ENCODE measurements at places on chromosomes 11 and 22.
A peak's percentile ranks its signal among the peaks of the same experiment; 100 is the strongest.

GRCh38 chr22:44620129-44620840 is 81.7 kb upstream of the PRR5 start:
- DNase-seq: peak; percentile 64

- DNase-seq: no peak
Measured at GRCh38 chr22:50569041-50569459, 6.3 kb upstream of the SYCE3 start.

DNA sequence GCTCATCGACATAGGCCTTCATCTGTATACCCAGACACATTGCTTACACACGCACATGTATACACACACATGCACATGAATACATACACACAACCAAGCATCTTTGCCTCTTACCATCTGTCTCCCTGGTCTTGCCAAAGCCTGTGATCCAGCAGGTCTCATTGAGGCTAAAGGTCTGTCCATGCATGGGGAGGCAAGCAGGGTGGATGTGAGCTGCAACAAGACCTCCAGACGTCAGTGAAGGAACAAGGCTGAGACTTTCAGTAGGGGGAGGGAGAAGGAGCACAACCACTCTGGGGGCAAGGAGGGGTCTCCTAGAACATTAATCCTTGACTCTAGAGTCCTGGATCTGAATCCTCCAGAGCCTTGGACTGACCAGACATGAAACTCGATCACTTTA is 23.7 kb downstream of the TMPRSS13 start:
- DNase-seq: no peak

- peak; percentile 32 for DNase-seq
Measured at GRCh38 chr22:44437216-44438055, 60.6 kb downstream of the RTL6 start.

GRCh38 chr11:29025001-29025400 is 916.8 kb downstream of the METTL15 start:
- DNase-seq: no peak

GRCh38 chr11:19968860-19969259 is 191.4 kb downstream of the DBX1 start:
- DNase-seq: no peak

- no peak for DNase-seq
Measured at GRCh38 chr22:29607426-29607825, 4.0 kb downstream of the NF2 start.

All from astrocyte of the hippocampus (primary cell).